RPMI8226 (cell line): ENCODE measurements at places on chromosomes 5 and 9.
A peak's percentile ranks its signal among the peaks of the same experiment; 100 is the strongest.

- no peak for DNase-seq
Measured at GRCh38 chr9:2134391-2134790, 119.2 kb downstream of the SMARCA2 start.

GRCh38 chr9:93905473-93906133 is 49.6 kb downstream of the BARX1 start:
- no peak for DNase-seq

GRCh38 chr9:74948937-74949336 is 3.8 kb downstream of the C9orf40 start:
- no peak for DNase-seq

GRCh38 chr5:59799668-59800346 is 93.7 kb downstream of the PDE4D start:
- DNase-seq, result peak; percentile 60
